ENCODE measurements at places on chromosomes 5 and 9.
A peak's percentile ranks its signal among the peaks of the same experiment; 100 is the strongest.

DNA sequence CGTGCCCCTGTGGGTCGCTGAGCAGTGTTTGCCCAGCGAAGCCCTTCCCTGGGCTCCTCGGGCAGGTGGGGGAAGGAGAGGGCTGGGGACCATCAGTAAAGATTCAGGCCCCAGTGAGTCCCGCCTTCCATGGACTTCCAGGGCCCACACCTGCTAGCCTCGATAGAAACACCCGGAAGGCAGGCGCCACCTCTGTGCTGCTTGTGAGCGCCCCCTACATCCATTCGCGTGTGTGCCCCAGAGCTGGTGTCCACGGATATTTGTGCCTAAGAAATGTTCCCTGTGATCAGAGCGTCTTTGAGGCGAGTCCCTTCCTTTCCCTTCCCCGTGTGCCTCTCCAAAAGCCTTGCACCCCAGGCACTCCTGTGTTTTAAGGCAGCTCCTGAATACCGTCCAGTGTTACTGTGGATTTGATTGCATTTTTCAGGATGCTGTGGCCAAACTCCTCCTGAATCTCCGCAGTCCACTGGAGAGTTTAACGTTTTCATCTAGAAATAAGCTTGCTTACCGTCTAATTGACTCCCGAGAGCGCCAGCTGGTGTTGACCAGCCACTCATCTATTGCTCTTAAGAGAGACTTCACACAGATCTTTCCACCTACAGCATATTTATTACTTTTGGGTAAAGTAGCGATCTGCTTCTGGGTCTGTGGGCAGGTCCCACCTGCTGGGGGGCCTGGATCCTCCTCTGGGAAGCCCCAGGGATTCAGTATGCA, 101.4 kb downstream of the COL5A1 start:
- no peak for DNase-seq

DNA sequence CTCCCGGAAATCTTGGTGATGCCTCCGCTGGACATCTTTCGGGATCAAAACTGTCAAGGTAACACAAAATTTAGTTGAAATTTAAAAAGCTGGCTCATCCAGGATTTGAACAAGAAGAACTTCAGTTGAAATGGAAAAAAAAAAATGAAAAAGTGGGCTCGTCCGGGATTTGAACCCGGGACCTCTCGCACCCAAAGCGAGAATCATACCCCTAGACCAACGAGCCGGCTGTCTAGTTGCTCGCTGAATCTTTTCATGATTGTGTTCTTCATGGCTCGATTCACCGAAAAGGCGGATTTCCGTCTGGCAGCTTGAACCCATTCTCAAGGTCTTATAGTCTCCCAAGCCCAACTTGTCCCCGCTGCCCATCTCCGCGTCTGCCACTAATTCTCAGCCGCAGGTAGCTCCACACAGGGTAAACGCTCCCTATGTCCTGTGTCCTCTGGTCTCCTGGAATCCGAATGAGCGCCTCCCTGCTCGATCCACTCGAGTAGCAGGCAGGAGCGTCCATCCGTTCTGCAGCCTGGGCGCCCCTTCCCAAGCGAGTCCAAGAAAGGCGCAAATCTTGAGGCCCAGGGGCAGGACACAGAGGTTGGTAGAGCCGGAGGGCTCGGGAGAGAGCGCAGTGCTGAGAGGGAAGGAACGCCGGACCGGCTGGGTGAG, 16.2 kb downstream of the TRIM7 start:
- DNase-seq, result peak; percentile 78

DNA sequence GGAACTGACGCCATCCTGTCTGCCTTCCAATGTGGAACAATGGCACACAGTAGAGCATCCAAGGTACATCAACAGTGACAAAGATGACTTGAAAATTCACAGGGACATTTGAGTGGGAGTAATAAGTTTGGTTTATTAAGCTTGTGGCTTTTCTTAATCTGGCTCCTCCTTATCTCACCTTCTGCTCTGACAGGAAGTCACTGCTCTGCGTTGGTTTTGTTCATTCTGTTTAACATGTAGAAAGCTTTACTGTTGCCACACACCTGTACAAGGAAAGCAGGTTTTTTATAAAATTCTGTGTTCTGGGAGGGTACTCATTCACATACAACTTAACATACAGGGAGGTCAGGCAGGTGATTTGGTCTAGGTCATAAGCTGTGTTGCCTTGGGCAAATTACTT, 1.6 kb upstream of the GZMK start:
- DNase-seq, result peak; percentile 30

DNA sequence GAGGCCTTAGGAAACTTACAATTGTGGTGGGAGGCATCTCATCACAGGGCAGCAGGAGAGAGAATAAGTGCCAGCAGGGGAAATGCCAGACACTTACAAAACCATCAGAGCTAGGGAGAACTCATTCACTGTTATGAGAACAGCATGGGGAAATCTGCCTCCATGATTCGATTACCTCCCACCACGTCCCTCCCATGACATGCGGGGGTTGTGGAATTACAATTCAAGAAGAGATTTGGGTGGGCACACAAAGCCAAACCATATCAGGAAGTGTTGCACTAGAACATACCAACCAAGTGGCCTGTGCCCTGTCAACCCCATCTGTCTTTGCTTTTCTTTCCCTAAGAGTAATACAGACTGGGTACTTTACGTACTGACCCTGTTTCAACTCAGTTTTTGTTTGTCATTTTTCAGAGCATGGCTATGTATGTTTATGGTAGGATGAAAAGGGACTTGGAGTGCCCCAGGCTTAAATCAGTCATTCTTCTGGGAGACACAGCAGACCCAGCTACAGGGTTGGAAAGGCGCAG, 58.3 kb upstream of the TGFBR1 start:
- no peak for DNase-seq

DNA sequence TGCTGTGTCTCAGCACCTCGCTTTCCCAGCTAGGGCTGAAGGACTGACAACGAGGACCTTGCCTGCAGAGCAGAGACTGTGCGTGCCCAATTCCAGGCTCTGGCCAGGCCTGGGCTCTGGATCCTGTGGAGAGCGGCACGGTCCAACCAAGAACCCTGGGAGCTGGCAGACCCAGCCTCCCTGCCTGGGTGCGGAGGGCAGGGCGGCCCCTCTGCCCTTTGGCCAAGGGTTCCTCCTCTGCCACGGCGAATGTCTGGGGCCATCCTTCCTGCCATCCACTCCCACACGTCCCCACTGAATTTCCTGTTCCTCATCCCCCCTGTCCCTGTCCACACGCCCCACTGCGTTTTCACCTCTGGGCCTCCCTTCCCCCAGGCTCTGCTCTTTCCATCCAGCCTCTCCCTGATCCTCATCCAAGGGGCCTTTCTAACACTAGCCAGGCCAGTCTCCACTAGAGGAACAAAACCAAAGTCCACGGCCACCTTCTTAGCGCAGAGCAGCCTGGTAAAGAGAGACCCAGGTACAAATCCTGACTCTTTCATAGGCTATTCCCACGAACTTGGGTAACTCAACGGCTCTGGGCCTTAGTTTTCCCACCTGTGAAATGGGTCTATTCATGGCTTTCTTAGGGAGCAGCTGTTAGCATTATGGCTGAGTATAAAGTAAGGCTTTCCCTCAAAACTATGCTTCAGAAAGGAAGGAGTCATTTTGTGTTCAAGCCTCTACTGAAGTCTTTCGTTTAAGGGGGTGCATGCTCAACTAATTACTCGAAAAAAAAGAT, 95.5 kb upstream of the PHYKPL start:
- no peak for DNase-seq

- no peak for DNase-seq
Measured at GRCh38 chr9:127185181-127185580, 62.7 kb upstream of the ANGPTL2 start.

DNA sequence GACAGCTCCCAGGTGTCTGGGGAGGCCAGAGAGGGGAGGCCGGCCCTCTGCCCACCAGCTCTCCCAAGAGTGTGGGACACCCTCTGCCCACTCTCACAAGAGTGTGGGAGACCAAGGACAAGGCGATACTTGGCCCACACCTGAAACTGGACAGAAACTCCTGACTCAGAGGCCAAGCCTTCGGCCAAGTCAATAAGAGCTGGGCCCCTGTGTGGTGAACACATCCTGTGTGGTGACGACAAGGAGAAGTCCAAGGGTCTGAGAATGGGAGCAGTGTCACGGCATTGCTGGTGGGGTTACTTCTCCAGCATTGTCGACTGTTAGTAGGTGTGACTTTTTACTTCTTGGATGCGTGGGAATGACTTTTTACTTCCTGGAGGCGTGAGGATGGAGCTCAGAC, 14.6 kb upstream of the F2RL1 start:
- no peak for DNase-seq

- DNase-seq, result peak; percentile 9
Measured at GRCh38 chr9:74497748-74498620, 849 bp downstream of the RORB start.

GRCh38 chr5:140602147-140602546, 30.8 kb downstream of the CD14 start:
- DNase-seq, result no peak

DNA sequence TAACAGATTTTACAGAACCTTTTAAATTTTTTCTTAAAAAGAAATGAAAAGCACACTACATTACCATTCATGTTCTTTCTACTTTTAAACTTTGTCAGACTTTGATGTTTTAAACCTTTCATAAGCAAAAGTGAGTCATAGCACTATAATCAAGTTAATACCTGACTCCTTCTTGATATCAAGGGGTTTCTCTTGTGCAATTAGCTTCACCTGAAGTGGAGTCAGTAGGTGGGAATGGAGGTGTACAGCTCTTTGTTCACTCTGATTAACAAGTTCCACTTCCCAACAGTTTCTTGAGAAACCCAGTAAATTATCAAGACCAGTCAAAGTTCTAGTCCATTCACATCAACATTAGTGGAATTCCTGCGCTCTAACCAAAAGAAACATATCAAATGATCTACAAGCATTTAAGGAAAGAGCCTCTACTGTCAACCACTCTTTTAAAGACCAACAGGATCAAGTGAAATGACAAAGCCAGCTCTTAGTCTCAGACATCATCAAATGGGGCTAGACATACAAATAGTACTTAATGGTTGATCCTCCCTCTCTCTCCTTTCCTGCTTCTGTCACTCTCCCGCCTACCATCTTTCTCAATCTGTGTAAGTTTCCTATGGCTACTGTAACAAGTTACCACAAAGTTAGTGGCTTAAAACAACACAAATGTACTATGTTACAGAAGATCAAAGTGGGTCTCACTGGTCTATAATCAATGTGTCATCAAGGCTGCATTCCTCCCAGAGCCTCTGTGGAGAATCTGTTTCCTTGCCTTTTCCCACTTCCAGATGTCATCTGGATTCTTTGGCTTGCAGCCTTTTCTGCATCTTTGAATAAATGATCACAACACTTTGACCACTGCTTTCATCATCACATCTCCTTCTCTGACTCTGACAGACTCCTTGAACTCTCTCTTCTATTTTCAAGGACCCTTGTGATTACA, 68.0 kb downstream of the HINT1 start:
- no peak for DNase-seq

DNA sequence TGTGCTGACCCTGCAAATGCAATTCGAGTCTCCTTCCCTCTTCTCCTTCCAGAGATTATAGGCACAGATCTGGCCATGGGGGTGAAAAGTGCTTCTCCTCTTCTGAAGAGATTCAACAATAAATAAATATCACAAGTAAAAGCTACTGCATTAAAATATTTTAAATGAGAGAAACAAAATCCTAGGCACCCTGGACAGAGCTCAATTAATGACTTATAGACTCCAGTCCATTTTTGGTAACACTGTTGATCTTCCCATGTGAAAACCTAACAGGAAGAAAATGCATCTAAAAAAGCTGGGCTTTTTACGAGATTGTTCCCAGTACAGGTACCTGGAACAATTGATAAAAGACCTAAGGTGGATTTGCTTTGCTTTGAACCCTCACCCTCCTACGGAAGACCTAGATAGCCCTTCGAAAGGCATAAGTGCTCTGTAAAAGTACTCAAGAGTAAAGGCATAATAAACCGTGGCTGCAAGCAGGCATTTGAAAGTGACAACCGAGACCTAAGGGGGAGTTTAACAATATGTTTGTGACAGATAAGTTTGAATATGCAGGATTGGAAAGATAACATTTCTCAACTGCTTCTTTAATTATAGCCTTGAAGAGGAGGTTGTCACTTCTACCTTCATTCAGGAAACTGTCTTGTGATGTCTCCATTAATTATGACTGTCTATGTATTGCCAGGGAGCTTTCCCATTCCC, 29.4 kb upstream of the MED10 start:
- DNase-seq, result no peak

- no peak for DNase-seq
Measured at GRCh38 chr5:113039229-113039933, 62.8 kb downstream of the DCP2 start.

GRCh38 chr9:129197978-129198318, 19.9 kb upstream of the IER5L start:
- DNase-seq, result no peak

- no peak for DNase-seq
Measured at GRCh38 chr9:37732086-37732741, 21.4 kb upstream of the TRMT10B start.

- no peak for DNase-seq
Measured at GRCh38 chr9:110620726-110621125, 41.2 kb upstream of the SVEP1 start.

- no peak for DNase-seq
Measured at GRCh38 chr5:79529110-79529509, 15.2 kb upstream of the HOMER1 start.

DNA sequence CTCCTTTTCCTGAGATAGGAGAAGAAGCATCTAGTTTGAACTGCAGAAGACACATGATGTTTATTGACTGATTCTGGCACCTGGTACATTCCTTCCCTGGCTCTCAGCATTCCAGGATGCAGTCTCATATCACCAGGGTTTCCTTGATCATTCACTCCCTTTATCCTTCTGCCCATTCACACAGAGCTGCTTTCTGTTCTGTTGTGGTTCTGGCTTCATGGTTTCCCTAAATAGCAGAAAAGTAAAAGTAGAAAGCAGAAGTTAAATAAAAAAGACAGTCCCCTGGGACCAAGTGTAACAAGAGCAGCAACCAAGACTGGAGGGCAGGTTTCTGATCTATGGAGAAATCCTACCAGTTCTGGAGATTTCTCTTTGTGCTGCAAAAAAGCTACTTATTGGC, 3.2 kb downstream of the IFNA8 start:
- DNase-seq, result no peak

DNA sequence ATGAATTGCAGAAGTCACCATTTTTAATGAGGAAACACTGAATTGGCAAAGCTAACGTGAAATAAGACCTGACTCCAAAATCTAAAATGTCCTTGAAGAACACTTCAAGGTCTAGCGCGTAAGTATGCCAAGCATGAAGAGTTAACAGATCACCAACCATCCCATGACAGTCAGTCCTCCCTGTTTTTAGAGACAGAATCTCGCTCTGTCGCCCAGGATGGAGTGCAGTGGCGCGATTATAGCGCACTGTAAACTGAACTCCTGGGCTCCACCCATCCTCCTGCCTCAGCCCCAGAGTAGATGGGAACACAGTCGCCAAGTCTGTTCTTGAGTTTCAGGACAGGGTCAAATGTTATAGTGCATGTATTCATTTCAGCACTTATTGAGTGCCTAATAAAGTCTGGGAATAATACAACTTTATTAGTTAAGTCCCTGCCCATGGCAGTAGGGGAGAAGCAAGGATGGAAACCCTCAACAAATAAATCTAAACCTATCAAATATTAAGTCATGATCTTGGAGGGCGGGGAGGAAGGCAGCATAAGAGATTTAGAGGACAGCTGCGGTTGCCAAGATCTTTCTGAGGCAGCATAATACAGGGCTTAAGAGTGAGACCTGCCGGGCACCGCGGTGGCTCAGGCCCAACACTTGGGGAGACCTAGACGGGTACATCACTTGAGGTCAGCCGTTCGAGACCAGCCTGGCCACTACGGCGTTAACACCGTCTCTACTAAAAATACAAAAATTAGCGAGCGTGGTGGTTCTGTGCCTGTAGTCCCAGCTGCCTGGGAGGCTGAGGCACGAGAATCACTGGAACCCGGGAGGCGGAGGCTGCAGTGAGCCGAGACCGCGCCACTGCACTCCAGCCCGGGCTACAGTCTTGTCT, 1.1 kb downstream of the ATPSCKMT start:
- no peak for DNase-seq

Data from activated CD4-positive, alpha-beta T cell treated with anti-CD3 and anti-CD28 coated beads, Interleukin-2, amount 10 ng/mL, durations not matched to agents 7 days and 5 days (primary cell).